ENCODE measurements at places on chromosomes 11 and 22.

DNA sequence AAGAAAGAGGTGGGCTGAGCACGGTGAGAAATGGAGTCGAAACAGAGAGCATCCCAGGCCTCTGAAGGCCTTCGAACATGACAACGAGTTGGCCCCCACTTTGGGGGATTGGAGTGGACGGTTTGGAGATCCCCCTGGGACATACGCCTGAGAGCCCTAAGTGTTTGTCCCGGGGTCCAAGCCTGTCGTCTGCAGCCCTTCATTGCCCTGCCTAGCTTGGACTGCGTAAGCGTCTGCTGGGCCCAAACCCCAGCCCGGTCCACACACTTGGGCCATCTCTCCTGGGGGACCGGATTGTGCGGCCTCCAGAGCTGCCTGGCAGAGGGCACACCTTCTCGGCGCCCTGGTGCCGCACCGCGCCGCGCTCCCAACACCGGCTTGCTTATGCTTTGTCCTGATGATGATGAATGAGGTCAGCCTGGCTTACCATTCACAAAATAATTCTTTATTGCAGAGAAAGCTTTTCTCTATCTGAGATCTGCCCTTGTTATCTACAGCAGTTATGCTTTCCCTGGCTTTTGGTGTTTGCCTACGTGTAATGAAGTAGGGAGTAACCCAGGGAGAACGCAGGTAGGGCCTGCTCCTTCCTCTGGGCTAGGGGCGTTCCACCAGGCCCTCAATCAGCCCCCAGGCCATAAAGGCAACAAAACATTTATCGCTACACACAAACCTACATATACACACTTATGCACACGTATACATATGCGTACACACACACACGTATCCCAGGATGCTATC lies 85.9 kb upstream of the PPARA start:
- no peak for DNase-seq

GRCh38 chr11:58926251-58926650 lies 13.0 kb upstream of the GLYATL1 start:
- no peak for DNase-seq

- DNase-seq, result no peak
These were observed 727 bp downstream of the OSBP2 start for GRCh38 chr22:30695351-30695851.

GRCh38 chr22:48653306-48653705 lies 1174.4 kb downstream of the BRD1 start:
- no peak for DNase-seq

- DNase-seq, result no peak
These were observed 24.3 kb downstream of the SAAL1 start for GRCh38 chr11:18081551-18081950.

Measured in stimulated activated CD4-positive, alpha-beta T cell treated with anti-CD3 and anti-CD28 coated beads, Interleukin-12 subunit alpha, Interleukin-12 subunit beta, amount 100 ng/mL, for 24 hours (primary cell).